Stimulated activated CD8-positive, alpha-beta memory T cell treated with anti-CD3 and anti-CD28 coated beads, Interleukin-2, amount 100 ng/mL, for 1 hour (primary cell): ENCODE measurements at places on chromosomes 7 and 10.

DNA sequence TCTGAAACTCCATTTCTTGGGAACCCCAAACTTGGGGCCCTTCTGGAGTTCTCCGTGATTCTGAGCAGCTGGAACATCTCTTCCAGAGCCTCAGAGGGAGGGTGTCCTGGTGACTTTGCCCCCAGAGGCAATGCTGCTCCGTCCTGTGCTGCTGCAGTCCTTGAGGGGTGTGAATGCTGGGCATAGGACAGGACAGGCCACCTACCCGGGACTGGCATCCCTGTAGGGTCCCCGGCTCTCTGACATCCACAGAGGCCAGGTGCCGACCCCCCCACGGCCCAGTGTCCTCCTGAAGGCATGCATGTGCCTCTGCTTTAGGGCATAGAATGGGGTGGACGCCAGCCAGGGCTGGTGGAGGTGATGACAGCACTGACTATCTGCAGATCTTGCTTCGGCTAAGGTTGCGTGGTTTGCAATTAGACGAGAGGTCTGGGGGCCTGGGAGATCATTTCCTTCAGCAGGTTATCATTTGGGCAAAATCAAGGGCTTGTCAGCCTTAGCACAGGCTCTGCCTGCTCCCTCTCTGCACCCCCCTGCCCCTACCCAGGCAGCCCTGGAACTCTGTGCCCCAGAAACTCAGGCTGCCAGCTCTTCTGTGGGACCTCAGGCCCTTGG lies 136.9 kb upstream of the GPR26 start:
- no peak for DNase-seq

GRCh38 chr7:139396323-139396951 lies 36.7 kb downstream of the LUC7L2 start:
- no peak for DNase-seq

- DNase-seq: no peak
Observed at GRCh38 chr7:27661811-27662489, 733 bp downstream of the HIBADH start.

- no peak for DNase-seq
Observed at GRCh38 chr7:139942636-139943035, 113.6 kb downstream of the TBXAS1 start.

- no peak for DNase-seq
Observed at GRCh38 chr10:98039690-98040381, 9.4 kb upstream of the CRTAC1 start.

DNA sequence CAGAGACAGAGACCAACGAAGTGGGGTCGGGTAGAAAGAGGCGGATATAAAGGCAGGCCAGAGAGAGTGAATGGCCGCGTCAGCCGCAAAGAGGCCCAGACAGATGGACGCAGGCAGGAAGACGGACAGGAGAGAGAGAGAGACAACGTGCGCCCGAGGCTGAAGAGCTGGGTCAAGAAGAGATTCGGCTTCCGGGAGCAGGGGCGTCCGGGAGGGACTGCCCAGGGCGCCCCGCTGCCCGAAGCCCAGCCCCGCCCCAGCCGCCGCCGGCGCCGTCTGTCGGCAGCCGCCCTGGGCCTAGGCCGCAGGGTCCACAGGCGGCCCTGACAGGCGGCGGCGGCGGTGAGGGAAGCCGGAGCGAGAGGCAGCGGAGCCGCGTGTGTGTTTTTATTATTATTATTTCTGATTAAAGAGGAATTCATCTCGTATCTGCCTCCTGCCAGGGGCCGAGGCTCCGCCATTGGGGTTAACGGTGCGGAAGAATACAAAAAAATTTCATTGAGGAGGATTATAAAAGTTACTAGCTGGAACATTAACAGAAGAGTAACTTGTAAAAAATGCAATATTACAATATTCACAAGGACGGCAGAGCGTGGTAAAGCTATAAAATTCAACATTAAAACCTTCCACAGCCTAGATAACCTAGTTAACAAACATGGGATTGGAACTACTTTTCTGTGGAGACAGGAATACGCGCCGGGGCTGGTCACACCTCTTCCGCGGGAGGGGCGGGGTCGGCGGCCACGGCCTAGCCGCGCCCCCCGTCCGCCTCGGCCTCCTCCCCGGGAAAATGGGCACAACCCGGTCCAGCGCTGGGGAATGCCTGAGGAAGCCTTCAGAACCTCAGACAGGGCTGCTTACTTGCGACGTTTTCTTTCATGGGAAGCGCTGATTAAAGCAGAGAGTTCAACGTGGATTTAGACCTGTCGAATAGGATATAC lies 29.7 kb upstream of the PAX2 start:
- no peak for DNase-seq

GRCh38 chr7:50768485-50769474 lies 13.9 kb downstream of the GRB10 start:
- DNase-seq: no peak

DNA sequence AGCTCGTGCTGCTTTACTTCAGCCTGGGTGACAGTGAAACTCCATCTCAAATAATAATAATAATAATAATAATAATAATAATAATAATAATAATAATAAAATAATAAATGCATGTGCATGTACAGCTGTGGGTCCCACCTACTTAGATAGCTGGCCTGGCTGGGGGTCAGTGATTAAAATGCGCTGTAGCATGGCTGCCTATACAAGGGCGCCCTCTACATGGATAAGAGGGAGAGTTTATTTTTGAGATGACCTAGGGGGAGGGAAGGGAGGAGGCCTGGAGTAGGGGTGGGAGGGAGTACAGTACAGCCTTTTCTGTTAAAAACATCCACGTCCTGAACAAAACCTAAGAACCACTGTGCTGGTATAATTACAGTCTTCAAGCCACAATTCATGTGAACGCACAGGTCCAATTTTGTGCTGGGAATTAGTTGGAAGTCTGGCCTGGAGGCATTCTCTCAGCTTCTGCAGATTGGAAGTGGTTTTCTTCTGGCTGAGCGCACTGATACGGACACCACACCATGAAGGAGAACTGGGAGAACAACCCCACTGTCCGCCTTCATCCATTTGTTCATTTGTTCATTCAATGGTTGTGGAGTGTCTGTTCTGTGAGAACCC lies 146.5 kb downstream of the TMEM178B start:
- no peak for DNase-seq

GRCh38 chr7:25512061-25512687 lies 283.9 kb upstream of the NPVF start:
- no peak for DNase-seq

GRCh38 chr7:92402920-92403759 lies 44.1 kb upstream of the GATAD1 start:
- no peak for DNase-seq

DNA sequence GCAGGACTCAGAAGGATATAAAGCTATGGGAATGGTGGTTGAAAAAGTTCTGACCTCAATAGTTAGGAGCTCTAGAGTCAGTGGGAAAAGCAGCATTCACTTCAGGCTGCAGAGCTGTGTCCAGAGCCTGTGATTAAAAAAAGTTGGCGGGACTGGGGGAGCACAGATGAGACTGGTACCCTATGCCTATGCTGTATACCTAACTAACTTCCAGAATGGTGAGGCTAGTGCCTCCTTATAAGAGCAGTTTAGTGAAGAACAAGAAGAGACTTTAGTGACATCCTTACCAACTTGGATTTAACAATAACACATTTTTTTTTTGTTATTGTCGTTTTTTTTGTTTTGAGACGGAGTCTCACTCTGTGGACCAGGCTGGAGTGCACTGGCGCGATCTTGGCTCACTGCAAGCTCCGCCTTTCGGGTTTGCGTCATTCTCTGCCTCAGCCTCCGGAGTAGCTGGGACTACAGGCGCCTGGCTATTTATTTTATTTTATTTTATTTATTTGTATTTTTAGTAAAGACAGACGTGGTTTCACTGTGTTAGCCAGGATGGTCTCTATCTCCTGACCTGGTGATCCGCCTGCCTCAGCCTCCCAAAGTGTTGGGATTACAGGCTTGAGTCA lies 6.6 kb upstream of the ZNF282 start:
- no peak for DNase-seq

GRCh38 chr10:114544045-114544659 lies 113.9 kb downstream of the ABLIM1 start:
- DNase-seq: peak; percentile 48

- DNase-seq: no peak
Observed at GRCh38 chr10:110544958-110545537, 22.4 kb upstream of the SMC3 start.

DNA sequence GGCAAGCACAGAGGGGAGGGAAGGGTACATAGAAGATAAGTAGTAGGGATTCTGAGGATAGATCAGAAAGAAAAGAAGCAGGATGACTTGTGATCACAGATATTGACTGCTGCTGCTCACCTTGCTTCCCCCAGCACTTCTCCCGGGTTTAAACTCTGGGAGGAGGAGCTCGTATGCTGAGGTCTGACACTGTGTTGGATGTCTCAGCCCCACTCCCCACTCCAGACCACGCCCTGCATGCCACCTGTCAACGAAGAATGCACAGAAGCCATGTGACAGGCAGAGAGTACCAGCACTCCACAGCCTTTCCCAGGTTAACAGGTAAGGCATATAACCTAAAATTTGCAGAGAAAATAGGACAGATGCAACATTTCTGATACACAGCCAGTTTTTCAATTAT lies 388.9 kb downstream of the TNS3 start:
- DNase-seq: no peak

DNA sequence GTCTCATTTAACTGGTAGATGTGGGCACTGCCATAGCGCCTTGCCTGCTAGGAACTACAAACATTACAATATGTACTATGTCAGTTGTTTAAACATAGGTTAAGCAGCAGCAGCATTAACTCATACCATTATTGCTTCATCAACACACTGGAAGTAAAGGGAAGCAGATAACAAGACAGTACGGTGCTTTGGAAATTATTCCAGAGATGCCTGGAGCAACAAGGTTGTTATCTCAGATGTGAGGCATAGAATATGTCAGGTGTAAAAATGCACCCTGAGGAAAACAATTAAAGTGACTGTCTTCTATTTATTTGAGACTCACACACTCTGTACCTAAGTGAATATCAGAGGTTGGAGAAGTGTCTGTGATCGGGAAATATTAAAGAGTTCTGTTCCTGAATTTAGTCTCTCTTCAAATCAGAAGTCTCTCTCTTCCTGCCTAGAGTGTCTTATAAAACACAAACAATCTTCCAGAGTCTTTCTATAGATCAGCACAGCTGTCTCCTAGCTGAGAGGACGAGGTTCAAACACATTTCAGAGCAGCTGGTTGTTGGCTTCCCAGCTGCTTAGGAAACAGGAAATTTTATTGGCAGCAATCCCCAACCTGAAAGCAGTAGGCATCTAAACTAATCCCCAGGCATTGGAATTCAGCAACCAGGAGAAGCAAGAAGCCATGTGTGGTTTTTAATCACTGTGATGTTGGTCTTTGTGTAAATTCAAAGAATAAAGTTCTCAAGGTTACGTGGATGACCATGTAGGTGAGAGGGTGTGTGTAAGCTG lies 994.4 kb upstream of the LRRTM3 start:
- DNase-seq: no peak

DNA sequence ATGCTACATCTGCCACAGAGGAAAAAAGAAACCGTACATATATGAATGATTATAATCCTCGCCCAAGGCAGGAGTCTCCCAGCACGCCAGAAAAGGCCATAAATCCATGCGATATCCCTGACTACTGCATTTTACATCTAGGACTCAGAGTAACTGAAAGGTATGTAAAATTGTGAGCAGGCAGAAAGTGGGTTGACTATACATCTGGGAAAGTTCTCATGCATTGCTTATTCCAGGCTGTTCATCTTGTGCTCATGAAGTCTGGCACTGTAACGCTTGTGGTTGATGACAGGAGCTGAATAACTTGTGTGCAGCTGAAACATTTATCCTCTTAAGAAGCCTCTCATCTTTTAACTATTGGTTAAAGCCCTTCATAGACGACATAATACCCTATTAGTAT lies 193.4 kb upstream of the STEAP4 start:
- no peak for DNase-seq

GRCh38 chr7:1818575-1819258 lies 148.6 kb downstream of the ELFN1 start:
- no peak for DNase-seq

- peak; percentile 41 for DNase-seq
Observed at GRCh38 chr7:36784991-36785940, 61.0 kb upstream of the AOAH start.

DNA sequence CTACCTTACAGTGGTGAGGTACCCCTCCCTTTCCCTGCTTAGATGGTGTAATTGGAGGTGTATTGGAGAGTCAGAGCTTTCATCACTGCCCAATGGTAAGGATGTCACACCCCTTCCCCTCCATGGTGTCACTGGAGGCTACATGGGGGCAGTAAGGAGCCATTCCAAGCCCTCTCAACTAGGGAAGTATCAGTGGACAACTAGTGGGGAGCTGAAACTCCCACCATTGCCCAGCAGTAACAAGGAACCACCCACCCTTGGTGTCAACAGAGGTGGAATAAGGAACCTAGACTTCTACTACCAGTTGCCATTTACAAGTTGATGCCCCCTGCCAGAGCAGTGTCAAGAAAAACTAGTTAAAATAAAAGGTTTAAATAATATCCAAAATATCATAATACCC lies 2.8 kb upstream of the HIBADH start:
- DNase-seq: no peak
